IPS DF 6.9 (cell line): ENCODE measurements at places on chromosomes 4 and X.

- H3K4me1 ChIP-seq = no peaks in the 10 kb centered on the region
- H3K27me3 ChIP-seq = no peaks in the 10 kb centered on the region
- DNase-seq = no peak
- H3K36me3 ChIP-seq = no peaks in the 10 kb centered on the region
- H3K4me3 ChIP-seq = no peak overlapping the region
- no peak overlapping the region for H3K27ac ChIP-seq
These were observed 45.6 kb downstream of the MAOB start for GRCh38 chrX:43836435-43837184.

GRCh38 chrX:127943571-127943970 lies 108.6 kb downstream of the ACTRT1 start:
- H3K4me1 ChIP-seq = no peaks in the 10 kb centered on the region
- no peak overlapping the region for H3K4me3 ChIP-seq
- H3K36me3 ChIP-seq = no peaks in the 10 kb centered on the region
- H3K27me3 ChIP-seq = no peaks in the 10 kb centered on the region

- H3K4me3 ChIP-seq = no peak overlapping the region
- no peaks in the 10 kb centered on the region for H3K36me3 ChIP-seq
- DNase-seq = no peak
- no peak overlapping the region for H3K27ac ChIP-seq
These were observed 814 bp upstream of the LOC101059915 start for GRCh38 chrX:71666240-71667223.

GRCh38 chrX:36898301-36898700 lies 109.9 kb upstream of the FAM47C start:
- DNase-seq = no peak
- H3K27ac ChIP-seq = no peak overlapping the region
- no peaks in the 10 kb centered on the region for H3K36me3 ChIP-seq

GRCh38 chr4:138110815-138111214 lies 131.3 kb downstream of the SLC7A11 start:
- no peaks in the 10 kb centered on the region for H3K27me3 ChIP-seq
- no peak overlapping the region for H3K27ac ChIP-seq
- H3K4me1 ChIP-seq = no peaks in the 10 kb centered on the region; the same call in 1 of the 2 replicates
- H3K4me3 ChIP-seq = no peak overlapping the region
- DNase-seq = no peak

GRCh38 chr4:139910106-139910505 lies 243.9 kb downstream of the MAML3 start:
- H3K27me3 ChIP-seq = no peaks in the 10 kb centered on the region
- H3K36me3 ChIP-seq = no peaks in the 10 kb centered on the region
- no peak for DNase-seq
- no peak overlapping the region for H3K27ac ChIP-seq

DNA sequence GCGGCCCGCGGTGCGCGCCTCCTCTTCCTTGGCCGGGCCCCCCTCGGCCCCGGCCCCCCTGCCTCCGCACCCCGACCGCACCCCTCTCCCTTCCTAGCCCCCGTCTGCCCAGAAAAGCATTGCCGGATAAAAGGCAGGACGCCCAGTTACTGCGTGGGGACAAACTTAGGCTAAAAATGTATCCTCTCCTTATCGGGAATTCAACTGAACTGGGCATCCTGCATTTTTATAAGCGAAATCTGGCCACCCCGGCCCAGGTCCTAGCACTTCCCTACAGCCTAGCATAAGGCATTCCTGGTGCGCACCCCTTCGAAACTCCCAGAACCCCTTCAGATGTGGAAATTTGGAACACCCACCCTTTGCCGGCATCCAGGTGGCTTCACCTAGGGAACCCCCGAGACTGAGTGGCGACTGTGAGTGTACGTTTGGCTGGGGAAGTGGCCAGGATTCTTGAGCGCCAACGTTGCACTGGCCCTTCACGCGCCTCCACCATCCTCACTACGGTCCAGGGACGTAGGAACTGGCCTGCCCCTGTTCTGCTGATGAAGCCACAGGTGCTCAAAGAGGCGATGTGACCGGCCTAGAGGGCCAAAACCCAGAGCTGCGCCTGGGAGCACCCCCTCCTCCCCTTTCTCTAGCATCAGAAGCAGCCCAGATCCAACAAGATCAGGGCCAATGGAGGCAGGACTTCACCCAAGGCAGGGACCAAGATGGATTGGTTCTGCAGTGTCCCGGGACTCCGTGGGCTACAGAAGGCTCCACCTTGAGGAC lies 5.7 kb upstream of the RNF4 start:
- H3K4me1 ChIP-seq = no peaks in the 10 kb centered on the region
- H3K4me3 ChIP-seq = peak overlapping the region; percentile 43; the same call in 1 of the 2 replicates
- H3K27me3 ChIP-seq = peaks cover 2% of the 10 kb centered on the region; the same call in 1 of the 2 replicates
- H3K27ac ChIP-seq = no peak overlapping the region

GRCh38 chrX:99857455-99857854 lies 552.6 kb downstream of the PCDH19 start:
- no peak for DNase-seq
- no peaks in the 10 kb centered on the region for H3K36me3 ChIP-seq
- H3K27ac ChIP-seq = no peak overlapping the region
- H3K4me1 ChIP-seq = no peaks in the 10 kb centered on the region

DNA sequence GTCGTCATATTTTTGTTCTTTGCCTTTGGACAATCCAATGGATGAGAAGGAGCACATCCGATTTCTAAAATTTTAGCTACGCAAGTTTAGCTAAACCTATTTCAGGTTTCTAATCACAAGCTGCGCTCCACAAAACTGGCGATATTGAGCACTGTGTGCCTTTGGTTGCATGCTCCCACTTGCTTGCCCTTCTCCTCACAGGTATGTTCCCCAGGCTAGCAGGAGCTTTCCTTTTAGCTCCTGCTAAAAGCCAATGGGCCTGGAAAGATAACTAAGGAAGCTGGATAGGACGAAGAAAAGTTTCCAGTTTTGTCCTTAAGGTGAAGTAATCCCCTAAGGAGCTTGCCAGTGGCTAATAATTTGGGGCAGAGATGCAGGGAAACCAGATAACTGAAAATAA lies 975.2 kb downstream of the FSTL5 start:
- H3K27ac ChIP-seq = no peak overlapping the region
- DNase-seq = no peak
- no peaks in the 10 kb centered on the region for H3K36me3 ChIP-seq

- no peaks in the 10 kb centered on the region for H3K27me3 ChIP-seq
- no peak overlapping the region for H3K27ac ChIP-seq
- H3K4me3 ChIP-seq = no peak overlapping the region
- no peak for DNase-seq
- H3K4me1 ChIP-seq = no peaks in the 10 kb centered on the region
These were observed 21.4 kb downstream of the MGST2 start for GRCh38 chr4:139686988-139687387.

- H3K27ac ChIP-seq = no peak within 1 kb of the TSS
- H3K36me3 ChIP-seq = no peaks in the 10 kb centered on the region
- H3K4me1 ChIP-seq = no peaks in the 10 kb centered on the region
- no peak within 1 kb of the TSS for H3K4me3 ChIP-seq
These were observed at the start of gene FGFBP2 for GRCh38 chr4:15963001-15963451. TSS of gene FGFBP2 (minus strand) at chr4:15963175. CDS start at chr4:15963129, 46 bp downstream.

GRCh38 chr4:21512353-21512752 lies 436.2 kb downstream of the KCNIP4 start:
- H3K36me3 ChIP-seq = no peaks in the 10 kb centered on the region
- no peak overlapping the region for H3K4me3 ChIP-seq
- H3K27me3 ChIP-seq = no peaks in the 10 kb centered on the region
- DNase-seq = peak; percentile 13
- no peak overlapping the region for H3K27ac ChIP-seq
- no peaks in the 10 kb centered on the region for H3K4me1 ChIP-seq

DNA sequence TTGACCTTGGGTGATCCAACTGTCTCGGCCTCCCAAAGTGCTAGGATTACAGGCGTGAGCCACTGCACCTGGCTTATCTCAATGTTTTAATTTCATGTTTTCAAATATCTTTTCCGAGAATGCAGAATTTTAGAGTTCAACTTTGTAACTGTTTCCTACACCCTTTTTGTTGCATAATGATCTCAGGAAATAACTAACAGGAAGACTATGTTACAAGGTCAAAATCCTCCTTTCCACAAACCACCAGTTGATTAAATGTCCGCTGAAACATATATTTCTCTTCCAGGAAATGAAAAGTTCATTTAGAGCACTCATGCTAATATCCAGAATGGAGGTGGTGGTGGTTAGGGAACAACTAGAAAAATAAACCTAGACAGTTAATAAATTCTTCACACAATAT lies 377.8 kb downstream of the PPP4R3C start:
- no peaks in the 10 kb centered on the region for H3K27me3 ChIP-seq
- H3K4me1 ChIP-seq = no peaks in the 10 kb centered on the region
- H3K36me3 ChIP-seq = no peaks in the 10 kb centered on the region
- DNase-seq = no peak

GRCh38 chr4:186137196-186137794 lies 32.8 kb downstream of the FAM149A start:
- no peaks in the 10 kb centered on the region for H3K36me3 ChIP-seq
- DNase-seq = no peak
- no peak overlapping the region for H3K4me3 ChIP-seq
- H3K27me3 ChIP-seq = no peaks in the 10 kb centered on the region

- H3K27me3 ChIP-seq = no peaks in the 10 kb centered on the region
- no peak for DNase-seq
- H3K4me1 ChIP-seq = no peaks in the 10 kb centered on the region
- no peak overlapping the region for H3K4me3 ChIP-seq
- H3K36me3 ChIP-seq = no peaks in the 10 kb centered on the region
These were observed 555.0 kb upstream of the DIPK2B start for GRCh38 chrX:45755703-45756102.
